WERI-Rb-1 (cell line): ENCODE measurements at places on chromosomes 16 and 17.

DNA sequence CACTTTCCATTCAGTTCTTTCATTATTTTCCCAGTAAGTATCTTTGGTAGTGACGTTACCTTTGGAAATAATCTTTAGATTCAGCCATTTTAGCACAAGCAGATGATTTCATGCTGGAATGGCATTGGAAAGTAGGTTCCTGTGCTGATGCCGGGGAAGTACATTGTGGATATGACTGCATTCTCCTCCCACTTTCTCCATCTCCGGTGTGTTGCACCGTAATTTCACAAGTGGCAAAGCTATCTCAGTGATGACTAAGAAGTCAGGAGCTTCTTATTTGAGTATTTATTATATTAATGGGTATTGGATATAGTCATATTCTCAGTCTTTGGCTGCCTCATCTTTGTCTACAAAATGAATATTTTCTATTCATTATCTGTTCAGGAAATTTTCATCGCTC, 69.8 kb downstream of the MRTFB start:
- no peak for DNase-seq

- DNase-seq: no peak
Measured at GRCh38 chr16:70156207-70156978, 17.2 kb upstream of the CLEC18C start.

- DNase-seq: no peak
Measured at GRCh38 chr17:57213180-57213825, 43.0 kb upstream of the MSI2 start.

DNA sequence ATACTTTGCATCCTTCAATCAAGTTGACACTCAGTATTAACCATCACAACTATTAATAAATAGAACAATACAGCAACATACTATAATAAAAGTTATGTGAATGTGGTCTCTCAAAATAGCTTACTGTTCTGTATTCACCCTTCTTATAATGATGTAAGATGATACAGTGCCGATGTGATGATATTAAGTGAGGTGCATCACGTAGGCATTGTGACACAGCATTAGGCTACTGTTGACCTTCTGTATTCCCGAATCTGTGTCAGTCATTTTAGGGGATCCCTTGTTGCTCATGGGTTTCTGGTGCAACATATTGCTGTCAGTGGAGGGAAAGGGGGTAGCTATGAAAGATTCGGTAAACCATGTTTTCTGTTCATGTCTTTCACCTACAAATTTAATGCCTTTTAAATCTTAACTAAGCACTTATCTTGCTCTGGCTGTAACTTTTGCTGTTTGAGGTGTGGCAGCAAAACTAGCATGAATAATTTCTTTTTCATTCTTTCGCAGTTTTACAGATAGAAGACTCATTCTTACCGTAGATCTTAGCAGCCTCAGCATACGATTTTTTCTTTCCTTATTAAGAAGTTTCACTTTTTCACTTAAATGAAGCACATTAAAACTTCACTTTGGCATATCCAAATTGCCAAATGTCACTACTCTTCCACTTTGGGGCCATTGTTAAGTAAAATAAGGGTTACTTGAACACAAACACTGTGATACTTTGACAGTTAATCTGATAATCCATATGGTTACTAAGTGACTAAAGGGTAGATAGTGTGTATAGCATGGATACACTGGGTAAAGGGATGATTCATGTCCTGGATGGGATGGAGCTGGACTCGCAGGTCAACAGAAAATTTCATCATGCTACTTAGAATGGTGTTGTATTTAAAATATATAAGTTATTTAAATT, 29.6 kb downstream of the NFAT5 start:
- no peak for DNase-seq

DNA sequence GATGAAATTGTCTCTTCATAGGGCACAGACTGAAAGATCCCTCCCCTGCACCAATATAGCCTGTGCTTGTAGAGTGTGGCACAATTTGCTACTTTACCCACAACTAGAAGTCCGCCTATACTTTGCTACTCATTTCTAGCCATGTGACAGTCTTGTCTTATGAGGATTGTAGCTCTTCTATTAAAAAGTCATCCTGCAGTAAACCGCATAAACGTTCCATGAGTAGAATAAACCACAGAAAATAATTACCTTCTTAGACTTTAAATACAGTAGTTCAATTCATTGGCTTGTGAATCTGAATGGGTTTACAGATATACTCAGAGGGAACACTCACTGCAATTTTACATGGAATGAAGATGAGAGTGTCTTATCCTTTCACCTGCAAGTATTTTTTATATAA, 4.4 kb downstream of the KRT27 start:
- no peak for DNase-seq

GRCh38 chr17:64499805-64500486, 3.1 kb upstream of the POLG2 start:
- DNase-seq: no peak

- no peak for DNase-seq
Measured at GRCh38 chr17:9170336-9170735, 149.0 kb downstream of the NTN1 start.

GRCh38 chr16:11533588-11533987, 53.1 kb downstream of the LITAF start:
- no peak for DNase-seq

- DNase-seq: peak; percentile 69
Measured at GRCh38 chr16:6122401-6122800, 1024.8 kb upstream of the EEF2KMT start.

- DNase-seq: no peak
Measured at GRCh38 chr16:69405757-69406156, 18.7 kb upstream of the CYB5B start.

DNA sequence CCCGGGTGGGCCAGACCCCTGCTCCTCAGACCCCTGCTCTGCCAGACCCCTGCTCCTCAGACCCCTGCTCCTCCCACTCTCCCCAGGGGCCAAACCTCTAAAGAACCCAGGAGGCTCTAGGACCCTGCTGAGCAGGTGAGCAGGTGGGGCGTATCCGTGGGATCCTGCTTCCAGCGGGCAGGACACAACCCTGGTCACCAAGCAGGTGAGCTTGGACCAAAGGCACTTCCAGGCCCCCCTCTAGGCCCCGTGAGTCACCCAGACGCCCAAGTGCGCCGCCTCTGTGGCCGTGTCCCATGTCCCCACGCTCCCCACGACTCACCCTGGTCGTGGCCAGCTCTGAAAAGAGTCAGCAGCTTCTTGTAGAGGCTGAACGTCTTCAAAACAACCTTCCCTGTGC, 5.0 kb downstream of the CYBC1 start:
- no peak for DNase-seq
